ENCODE measurements at places on chromosomes 6 and 20. TPM values are rescaled to one million over a fixed set of nuclear protein-coding genes. Genes with fewer than 3 reads are reported as not detected.

The COL11A2 gene
- total RNA-seq = 0.45 TPM

The TCF21 gene
- 6.9 TPM for total RNA-seq

The ADGRF1 gene
- 2.1 TPM for total RNA-seq

The EBF4 gene
- 8.2 TPM for total RNA-seq

The RPS6KA2 gene
- 13.3 TPM for total RNA-seq

The FOXF2 gene
- 3.0 TPM for total RNA-seq

The POU5F1 gene
- 1.8 TPM for total RNA-seq

The SOX18 gene
- 9.1 TPM for total RNA-seq

The OOEP gene
- not detected for total RNA-seq

The PRRT1 gene
- total RNA-seq = 2.0 TPM

The GLP1R gene
- not detected for total RNA-seq

The EPPIN gene
- not detected for total RNA-seq

The CST4 gene
- total RNA-seq = not detected

The IMPG1 gene
- not detected for total RNA-seq

The ADGRB3 gene
- 1.2 TPM for total RNA-seq

The HLA-DPB1 gene
- total RNA-seq = 15.1 TPM

The SALL4 gene
- total RNA-seq = 0.11 TPM

The YIPF3 gene
- 113 TPM for total RNA-seq

The EPHA7 gene
- total RNA-seq = 0.34 TPM

The PRPH2 gene
- total RNA-seq = 0.40 TPM

The CPNE5 gene
- 3.8 TPM for total RNA-seq

The COL21A1 gene
- total RNA-seq = 0.55 TPM

The BPIFB3 gene
- total RNA-seq = not detected

The SNRPB gene
- 120 TPM for total RNA-seq

The CDKAL1 gene
- 12.5 TPM for total RNA-seq

The PLTP gene
- 14.7 TPM for total RNA-seq

The SMOC2 gene
- total RNA-seq = 18.9 TPM

The TRERF1 gene
- 2.3 TPM for total RNA-seq

The PRSS35 gene
- not detected for total RNA-seq

The RIPPLY2 gene
- 0.22 TPM for total RNA-seq

The C6orf52 gene
- total RNA-seq = not detected

The RIPOR3 gene
- total RNA-seq = 3.2 TPM

The SIRPD gene
- total RNA-seq = not detected

The PROCR gene
- total RNA-seq = 6.3 TPM

The KIF25 gene
- 0.27 TPM for total RNA-seq

Measured in left colon (tissue), 2 donors.